ENCODE measurements at places on chromosomes 6 and 20.

DNA sequence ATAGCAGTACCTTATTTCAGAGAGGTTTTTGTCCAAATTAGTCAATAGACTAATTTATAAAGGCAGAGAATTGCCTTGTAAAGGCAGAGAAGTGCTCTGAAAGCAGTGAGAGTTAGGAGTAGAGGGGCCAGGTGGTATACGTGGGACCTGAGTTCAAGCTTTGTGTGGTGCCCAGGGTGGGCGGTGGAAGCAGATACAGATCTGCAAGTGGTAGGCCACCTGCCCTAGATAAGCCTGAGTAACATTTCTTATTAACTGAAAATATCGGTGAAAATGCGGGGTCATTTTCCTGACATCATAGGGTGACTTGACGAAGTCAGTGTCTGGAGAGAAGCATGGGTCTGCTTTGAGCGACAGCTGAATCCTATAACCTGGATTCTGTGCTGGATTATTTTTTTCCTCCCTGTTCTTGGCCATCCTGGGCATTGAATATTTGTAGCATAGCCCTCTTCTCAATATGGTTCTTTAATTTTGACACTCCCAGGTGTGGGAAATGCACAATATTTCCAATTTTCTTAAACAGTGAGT lies 62.2 kb upstream of the SUPT3H start:
- no peak for DNase-seq

GRCh38 chr20:58344741-58345140 lies 35.2 kb downstream of the RAB22A start:
- DNase-seq, result no peak

GRCh38 chr6:6815732-6816131 lies 227.2 kb downstream of the LY86 start:
- no peak for DNase-seq

DNA sequence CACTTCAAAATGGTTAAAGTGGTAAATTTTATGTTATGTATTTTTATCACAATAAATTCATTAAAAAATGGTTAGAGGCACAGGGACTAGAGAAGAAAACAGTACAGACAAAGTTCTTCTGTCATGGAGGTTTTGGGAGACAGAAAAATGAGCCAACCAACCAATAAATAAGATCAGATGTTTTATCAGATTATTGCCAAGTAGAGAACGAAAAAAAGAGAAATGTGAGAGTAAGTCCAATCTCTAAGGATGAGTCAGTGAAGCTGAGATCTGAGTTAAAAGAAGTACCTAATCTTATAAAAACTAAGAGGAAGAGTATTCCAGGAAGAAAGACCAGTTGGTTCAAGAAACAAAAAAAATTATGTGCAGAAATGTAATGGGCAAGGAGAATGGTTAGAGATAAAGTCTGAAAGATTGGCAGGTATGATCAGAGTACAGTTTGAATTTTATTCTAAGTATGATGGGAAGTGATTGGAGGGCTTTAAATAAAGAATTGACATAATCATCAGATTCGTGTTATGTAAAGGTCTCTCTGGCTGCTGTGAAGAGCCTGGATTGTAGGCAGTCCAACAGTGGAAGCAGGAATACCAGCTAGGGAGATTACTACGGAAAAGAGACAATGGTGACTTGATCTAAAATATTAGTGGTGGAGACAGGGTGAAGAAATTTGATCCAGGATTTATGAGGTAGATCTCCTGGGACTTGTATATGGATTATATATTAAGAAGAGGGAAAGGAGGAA lies 79.6 kb downstream of the RCAN2 start:
- DNase-seq, result no peak

- DNase-seq, result no peak
These were observed 112.6 kb upstream of the SLC24A3 start for GRCh38 chr20:19099596-19100545.

DNA sequence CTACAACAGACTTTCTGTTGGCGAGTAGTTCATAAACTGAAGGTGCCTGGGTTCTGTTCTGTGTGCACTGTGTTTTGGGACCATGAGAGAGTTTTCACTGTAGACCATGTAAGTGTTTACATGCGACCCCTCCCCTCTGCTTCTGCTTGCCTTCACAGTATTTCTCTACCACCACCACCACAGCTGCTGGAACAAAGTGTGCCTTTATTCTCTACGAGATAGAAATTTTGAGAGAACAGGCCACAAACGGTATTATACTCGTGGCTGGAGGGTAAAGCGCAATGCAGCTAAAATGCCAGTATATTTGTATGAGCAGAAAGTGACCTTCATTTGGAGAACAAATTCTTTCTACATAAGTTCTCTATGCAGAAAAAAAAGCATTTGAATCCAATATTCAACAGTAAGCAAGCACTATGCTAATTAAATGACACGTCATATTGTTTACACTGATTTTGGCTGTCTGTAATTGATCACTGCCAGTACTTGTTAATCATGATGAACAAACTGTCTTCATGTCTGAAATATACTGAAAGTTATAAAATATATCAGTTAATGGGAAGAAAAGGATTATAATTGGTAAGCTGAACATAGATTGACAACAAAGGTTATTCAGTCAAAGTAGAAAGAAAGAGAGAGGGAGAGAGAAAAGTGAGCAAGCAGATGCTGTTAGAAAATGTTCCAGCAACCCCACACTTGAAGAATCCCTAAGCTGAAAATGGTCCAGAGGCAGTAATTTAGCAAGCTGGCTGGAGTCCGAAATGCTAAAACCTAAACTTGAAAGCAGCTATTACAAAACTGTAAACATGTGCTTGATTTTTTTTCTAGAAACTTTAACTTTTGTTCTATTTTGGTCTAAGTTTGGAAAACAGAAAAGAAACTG lies 8.8 kb downstream of the CLDN20 start:
- no peak for DNase-seq

- no peak for DNase-seq
These were observed 54.8 kb downstream of the TNFRSF21 start for GRCh38 chr6:47254906-47255305.

DNA sequence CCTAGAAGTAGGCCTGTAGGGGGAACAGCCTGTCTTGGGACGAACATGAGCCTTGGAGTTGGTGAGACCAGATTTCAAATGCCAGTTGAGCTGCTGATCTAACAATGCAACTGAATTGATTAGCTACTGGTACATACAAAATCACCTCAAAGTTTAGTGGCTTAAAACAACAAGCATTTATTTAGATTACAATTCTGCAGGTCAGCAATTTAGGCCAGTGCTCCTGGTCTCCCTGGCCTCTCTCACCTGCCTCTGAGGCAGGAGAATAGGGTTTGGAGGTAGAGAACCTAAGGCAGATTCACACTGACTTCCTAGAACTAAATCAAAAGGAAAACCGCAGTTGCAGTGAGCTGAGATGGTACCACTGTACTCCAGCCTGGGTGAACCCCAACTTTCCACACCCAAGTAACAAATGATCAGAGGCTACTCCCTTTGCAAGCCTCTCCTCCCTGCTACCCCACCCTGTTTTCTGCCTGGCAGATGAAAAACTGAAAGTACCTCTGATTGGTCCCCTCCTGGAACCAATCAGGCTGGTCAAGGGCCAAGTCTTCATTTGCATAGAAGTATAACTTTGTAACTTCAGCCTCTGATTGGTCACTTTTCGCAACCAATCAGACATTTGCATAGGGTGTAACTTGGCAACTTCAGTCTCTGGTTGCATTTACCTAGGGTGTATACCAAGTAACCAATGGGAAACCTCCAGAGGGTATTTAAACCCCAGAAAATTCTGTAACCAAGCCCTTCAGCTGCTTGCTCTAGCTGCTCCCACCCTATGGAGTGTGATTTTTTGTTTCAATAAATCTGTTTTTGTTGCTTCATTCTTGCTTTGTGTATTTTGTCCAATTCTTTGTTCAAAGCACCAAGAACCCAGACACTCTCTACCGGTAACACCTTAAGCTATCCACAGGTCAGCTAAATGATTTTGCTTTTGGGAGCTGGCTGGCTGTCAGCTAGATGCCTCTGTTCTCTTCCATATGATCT lies 8.1 kb upstream of the UBR2 start:
- DNase-seq, result no peak

DNA sequence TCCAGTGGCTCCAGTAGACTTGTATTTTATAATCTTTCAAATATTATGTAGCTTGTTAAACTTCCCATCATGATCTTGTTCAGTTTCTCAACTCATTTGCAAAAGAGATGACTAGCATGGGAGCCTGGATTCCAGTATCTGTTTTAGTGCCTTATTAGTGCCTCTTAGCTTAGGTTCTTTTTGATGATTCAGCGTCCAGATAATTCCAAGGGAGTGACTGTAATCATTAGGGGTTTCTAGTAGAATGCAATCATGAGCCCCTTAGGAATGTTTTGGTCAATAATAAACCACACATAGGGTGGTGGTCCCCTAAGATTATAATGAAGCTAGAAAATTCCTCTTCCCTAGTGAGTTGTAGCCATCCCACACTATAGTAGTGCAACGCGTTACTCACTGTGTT lies 7.0 kb downstream of the CD2AP start:
- no peak for DNase-seq

DNA sequence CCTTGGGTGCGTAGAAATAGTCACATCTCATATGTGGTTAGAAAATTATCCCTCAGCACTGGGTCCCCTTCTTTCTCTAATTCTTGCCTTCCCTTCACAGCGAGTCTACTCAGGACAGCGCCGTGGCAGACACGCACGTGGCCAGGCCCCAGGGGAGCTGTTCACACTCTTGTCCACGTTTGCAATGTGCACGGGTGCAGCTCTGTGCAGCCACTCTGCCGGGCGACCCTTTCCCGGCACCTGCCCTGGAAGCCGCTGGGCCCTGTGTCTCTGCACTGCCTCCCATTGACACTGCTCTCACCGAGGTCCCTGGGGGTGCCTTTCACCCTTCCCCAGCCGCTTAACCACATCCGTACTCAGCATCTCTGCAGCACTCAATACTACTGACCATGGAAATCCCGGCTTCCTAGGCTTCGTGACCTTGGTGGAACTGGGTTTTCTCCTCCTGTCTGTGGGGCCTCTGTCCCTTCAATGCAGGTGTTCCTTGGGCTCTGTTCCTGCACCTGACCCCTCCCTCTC lies 104.9 kb downstream of the DACT2 start:
- DNase-seq, result no peak

- DNase-seq, result no peak
These were observed 626.1 kb upstream of the ID4 start for GRCh38 chr6:19210849-19211590.

DNA sequence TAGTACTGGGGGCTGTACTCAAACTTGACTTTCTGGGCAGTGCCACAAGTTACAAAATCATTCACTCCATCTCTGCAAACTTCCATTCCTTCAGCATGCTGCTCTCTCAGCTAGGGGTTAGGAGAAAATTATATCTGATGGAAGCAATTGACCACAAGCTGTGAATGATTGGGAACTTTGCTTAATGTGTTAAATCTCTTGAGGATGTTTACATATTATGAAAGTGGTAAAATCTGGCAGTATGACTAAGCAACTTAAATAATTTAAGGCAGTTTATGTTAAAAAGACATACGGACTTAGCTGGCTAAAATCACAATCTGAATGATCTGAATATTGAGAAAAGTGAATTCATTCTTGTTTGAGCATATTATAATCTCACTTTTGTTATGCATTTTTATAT lies 415.0 kb downstream of the PHF3 start:
- DNase-seq, result no peak

GRCh38 chr6:82889143-82889542 lies 176.5 kb downstream of the UBE3D start:
- no peak for DNase-seq

DNA sequence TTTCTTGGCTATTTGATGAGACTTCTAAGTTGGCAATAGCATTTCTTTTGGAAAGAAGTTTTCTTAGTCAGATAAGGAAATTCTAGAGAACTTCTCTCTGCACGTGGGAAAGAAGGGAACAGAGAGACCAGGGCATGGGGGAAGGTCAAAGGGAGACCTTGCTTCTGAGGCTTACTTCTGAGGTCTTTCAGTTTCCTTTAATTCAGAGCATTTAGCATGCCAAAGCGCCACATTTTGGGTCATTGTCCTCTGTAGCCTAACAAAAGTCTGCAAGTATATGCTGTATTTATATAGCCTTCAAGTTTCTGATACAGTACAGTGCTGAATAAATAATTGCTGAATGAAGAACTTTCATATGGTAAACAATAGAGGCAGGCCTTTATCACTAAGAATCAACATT lies 95.6 kb downstream of the SAMD3 start:
- DNase-seq, result no peak

- DNase-seq, result no peak
These were observed 75.4 kb upstream of the PTPN1 start for GRCh38 chr20:50434653-50435396.

DNA sequence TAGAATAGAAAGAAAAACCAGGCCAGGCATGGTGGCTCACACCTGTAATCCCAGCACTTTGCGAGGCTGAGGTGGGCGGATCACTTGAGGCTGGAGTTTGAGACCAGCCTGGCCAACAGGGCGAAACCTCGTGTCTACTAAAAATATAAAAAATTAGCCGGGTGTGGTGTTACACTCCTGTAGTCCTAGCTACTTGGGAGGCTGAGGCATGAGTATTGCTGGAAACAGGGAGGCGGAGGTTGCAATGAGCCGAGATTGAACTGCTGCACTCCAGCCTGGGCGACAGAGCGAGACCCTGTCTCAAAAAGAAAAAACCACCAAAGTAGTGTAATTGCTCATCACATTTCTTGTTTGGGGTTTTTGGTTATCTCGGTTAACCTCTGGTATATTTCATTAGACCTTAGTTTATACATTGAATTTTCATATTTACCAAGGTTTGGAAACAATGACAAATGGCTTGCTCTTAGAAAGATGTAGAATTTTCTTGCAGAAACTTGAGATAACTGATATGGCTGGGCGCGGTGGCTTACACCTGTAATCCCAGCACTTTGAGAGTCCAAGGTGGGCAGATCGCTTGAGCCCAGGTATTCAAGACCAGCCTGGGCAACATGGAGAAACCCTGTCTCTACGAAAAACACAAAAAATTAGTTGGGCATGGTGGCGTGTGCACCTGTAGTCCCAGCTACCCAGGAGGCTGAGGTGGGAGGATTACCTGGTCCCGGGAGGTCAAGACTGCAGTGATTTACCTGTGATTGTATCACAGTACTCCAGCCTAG lies 14.2 kb downstream of the ITCH start:
- peak; percentile 53 for DNase-seq

DNA sequence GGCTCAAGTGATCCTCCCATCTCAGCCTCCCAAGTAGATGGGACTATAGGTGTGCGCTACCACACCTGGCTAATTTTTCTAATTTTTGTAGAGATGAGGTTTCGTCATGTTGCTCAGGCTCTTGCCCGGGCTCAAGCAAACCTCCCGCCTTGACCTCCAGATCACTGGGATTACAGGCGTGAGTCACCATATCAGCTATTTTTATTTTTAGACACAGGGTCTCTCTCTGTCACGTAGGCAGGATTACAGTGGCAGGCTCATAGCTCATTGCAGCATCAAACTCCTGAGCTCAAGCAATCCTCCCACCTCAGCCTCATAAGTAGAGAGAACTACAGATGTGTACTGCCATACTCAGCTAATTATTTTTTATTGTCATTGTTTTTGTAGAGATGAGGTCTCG lies 41.7 kb downstream of the SLC23A2 start:
- DNase-seq, result no peak

- DNase-seq, result no peak
These were observed 413.0 kb downstream of the BMP2 start for GRCh38 chr20:7180256-7181045.

GRCh38 chr6:22737331-22737730 lies 168.0 kb downstream of the HDGFL1 start:
- no peak for DNase-seq

GRCh38 chr20:16485401-16485800 lies 87.8 kb downstream of the KIF16B start:
- DNase-seq, result no peak

All from GM20000 (cell line).